H7 (cell line): ENCODE measurements at places on chromosomes 1 and 21.

GRCh38 chr1:24555591-24556413 is at the start of gene NCMAP:
Gene NCMAP, plus strand, starts transcription at chr1:24556087. Its CDS starts 39,344 bp downstream, at chr1:24595431.
- peak; percentile 87 for DNase-seq

DNA sequence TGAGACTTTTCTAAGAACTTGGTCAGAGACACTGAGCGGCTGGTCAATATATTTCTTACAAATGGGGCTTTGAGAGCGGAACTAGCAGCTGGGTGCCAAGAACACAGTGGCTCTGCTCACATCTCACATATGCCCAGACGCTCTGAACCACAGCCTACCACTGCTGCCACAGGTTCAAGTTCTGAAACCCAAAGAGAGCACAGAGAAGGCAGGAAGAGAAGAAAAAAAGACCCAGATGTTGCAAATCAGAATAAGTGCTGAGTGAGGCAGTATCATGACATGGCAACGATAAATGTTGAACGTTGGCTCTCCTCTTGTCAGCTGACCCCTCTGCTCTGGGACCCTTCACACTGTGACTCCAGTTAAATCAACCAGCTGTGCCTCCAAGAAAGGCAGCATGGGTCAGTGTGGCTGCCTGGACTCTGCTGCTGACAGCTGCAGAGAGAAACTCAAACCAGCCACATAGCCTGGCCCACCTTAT is 26.4 kb downstream of the HIVEP3 start:
- DNase-seq, result no peak

- DNase-seq, result peak; percentile 77
Measured at GRCh38 chr1:156726549-156727226, 1.6 kb upstream of the METTL25B start.

- DNase-seq, result peak; percentile 60
Measured at GRCh38 chr1:18814425-18814824, 45.0 kb downstream of the TAS1R2 start.

- DNase-seq, result no peak
Measured at GRCh38 chr1:226666164-226666506, 72.9 kb downstream of the ITPKB start.

DNA sequence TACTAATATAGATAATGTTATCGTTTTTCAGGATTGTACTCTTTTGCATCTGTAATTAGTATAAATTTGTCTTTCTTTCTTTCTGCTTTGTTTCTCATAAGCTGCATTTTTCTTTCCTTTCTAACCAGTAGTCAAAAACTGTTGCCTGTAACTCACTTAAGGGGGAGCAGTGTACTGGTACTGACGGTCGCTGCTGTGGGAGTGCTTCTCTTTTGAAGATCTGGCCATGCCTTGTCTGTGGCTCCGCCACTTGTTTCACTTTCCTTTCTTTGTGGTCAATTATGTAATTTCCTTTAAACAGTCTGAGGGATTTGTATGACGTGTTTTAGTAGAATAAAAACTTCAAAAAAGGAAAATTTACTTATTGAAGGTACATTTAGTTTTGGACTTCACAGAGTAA is 37.0 kb downstream of the MIA3 start:
- no peak for DNase-seq
